ENCODE measurements at places on chromosomes 4 and X. TPM values are rescaled to one million over a fixed set of nuclear protein-coding genes. Genes with fewer than 3 reads are reported as not detected.

GRCh38 chr4:30716681-30717207 is 3.4 kb upstream of the PCDH7 start:
- DNase-seq: no peak

Gene ADH7
- not detected for total RNA-seq

- no peak for DNase-seq
Observed at GRCh38 chr4:90078440-90078839, 48.8 kb upstream of the CCSER1 start.

Gene SLC7A11
- total RNA-seq: 1.8 TPM

GRCh38 chrX:9003041-9003440 is 30.9 kb downstream of the FAM9B start:
- no peak for DNase-seq

- DNase-seq: no peak
Observed at GRCh38 chr4:33425936-33426335, 2705.8 kb downstream of the PCDH7 start.

- DNase-seq: no peak
Observed at GRCh38 chr4:128684016-128684415, 125.5 kb upstream of the JADE1 start.

- DNase-seq: peak; percentile 66
Observed at GRCh38 chr4:168832763-168833575, 177.1 kb downstream of the CBR4 start.

Gene HTRA3
- total RNA-seq: 16.7 TPM

- DNase-seq: no peak
Observed at GRCh38 chr4:151669990-151670389, 90.8 kb downstream of the GATB start.

Gene SH3TC1
- total RNA-seq: 29.6 TPM

Gene SLC2A9
- 19.0 TPM for total RNA-seq

DNA sequence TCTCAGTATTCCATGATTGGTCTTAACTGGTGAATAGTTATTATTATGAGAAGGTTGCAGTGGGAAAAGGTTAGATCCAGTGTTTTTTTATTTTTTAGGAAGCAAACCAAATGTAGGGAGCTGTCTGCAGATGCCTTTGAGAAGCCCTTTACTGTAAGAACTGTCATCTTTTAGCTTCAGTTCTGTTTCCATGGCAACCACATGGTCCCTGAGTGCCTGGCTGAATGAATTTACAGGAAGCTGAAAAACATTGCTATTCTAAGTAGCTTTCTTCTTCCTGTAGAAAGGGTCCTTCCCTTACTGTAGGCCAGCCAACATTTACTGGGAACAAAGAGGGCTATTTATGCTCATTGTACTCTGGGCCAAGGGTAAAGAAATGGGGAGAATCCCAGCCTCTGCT is 103.3 kb downstream of the DCLK2 start:
- no peak for DNase-seq

Gene SMIM10L2A
- total RNA-seq: 2.4 TPM

DNA sequence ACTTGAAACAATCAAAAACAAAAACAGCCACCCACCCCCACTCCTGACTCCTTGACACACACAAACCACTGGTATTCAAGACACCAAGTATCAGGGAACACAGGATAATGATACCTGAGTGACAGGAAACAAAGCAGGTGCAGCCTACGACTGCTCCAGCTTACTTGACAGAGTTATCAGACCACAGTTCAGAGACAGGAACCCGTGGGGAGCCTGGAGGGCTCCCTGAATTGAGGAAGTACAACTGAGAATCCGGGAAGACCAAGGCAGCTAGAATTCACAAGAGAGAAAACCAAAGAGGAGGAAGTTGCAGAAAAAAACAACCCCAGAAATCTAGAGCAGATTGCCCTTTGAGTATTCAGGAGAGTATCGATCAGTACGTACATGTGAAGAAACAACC is 20.5 kb downstream of the COMMD8 start:
- DNase-seq: no peak

- DNase-seq: no peak
Observed at GRCh38 chr4:134585972-134586371, 384.4 kb upstream of the PABPC4L start.

DNA sequence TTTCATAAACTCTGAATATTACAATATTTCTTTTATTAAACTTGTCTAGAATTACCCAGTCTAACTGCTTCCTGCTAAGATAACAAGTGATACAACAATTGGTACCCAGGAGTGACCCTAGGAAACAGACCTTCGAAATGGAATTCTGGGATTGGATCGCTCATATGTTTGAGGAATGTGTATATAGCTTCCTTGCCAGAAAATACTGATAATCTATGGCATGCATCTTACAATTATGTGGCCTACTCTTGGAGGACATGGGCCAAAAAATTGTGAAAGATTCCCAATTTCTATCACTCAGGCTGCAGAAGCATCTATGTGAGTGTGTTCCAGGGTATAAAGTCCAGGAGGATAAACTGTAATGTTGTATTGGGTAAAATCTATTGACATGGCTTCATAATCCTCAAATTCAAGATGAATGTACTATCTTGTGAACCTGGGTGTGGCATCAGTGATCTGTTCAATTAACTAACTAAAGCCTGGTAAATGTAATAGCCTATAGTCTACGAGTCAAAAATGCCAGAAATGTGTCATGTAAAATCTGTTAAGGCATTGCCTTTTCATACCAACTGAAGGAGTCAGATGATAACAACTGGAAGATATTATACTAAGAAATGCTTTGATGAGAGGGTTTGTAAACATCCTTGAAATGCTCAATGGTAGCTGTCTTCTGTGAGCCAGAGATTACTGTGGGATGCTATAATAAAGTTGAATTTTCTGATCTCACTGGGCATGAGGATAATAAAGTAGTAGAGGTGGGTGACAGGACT is 1499.3 kb downstream of the PCDH7 start:
- DNase-seq: no peak

DNA sequence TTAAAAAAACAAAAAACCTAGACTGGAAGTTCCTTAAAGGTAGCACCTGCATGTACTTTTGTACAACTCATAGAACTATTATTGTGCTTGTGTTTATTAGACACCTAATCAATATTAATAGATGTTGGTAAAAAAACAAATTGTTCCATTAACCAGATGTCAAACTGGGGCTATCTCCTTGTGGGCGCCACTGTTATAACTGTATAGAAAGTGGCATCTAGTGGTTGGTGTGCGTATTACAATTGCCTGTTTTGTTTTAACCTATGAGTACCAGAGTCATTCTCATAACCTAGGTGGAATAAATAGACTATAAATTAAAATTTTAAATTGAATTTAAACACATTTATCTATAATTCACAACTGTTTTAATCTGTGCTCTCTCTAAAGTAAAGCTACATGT is 97.4 kb downstream of the COL4A5 start:
- DNase-seq: no peak

GRCh38 chr4:22385611-22386011 is 130.3 kb downstream of the ADGRA3 start:
- no peak for DNase-seq

DNA sequence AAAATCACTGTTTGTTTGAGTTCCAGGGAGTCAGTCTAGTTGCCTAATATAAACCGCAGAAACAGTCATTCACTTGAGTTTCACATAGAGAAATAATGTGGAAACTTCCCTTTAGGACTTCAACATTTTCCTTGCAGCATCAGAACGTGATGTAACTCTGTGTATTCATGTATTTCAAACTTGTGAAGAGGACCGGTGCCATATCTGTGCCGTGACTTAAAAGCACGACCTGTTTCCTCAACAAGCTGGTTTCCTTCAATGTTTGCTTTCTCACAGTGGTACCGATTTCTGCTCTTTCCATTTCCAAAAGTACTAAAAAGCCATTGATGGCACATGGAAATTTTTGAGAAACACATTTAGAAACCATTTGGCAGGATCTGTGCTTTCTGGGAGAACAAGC is 166.6 kb upstream of the RAPGEF2 start:
- DNase-seq: no peak

Data from left lung (tissue), 14 donors.